ENCODE measurements at places on chromosomes 16 and 17.
A peak's percentile ranks its signal among the peaks of the same experiment; 100 is the strongest.

DNA sequence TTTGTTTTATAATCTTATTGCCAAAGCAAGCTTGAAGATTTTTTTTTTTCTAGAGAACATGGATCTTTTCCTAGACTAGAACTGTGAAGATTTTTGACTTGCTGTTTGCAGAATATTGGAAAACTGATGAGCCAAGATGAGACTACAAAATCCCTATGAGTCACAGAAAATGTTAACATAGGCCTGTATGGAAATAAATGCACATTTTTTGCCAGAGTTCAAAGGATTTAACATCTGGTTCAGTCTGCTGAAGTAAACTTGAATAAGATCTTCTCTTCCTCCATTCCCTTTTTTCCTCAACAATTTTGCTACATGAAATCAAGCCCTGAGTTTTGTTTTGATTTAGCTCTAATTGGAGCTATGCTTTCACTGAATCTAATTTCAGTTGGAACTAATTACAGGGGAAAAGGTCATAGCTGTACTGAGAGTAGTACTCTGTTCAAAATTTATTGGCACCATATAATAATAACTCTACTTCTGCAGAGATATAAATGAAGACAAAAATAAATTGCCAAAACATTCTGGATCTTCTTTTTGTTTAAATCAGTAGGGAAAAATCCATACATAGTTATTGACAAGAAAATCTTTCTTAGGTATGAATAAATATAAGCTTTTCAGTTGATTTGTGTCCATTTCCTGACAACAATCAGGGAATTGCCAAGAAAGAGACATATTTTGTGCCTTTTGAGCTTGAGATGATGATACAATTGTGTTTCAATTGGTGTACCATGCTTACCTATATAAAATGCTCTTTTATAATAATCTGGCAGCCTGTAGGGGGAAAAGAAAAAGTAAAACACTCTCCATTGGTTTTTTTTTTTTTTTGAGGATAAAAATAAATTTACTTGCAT lies 387.5 kb upstream of the GOT2 start:
- DNase-seq, result no peak

DNA sequence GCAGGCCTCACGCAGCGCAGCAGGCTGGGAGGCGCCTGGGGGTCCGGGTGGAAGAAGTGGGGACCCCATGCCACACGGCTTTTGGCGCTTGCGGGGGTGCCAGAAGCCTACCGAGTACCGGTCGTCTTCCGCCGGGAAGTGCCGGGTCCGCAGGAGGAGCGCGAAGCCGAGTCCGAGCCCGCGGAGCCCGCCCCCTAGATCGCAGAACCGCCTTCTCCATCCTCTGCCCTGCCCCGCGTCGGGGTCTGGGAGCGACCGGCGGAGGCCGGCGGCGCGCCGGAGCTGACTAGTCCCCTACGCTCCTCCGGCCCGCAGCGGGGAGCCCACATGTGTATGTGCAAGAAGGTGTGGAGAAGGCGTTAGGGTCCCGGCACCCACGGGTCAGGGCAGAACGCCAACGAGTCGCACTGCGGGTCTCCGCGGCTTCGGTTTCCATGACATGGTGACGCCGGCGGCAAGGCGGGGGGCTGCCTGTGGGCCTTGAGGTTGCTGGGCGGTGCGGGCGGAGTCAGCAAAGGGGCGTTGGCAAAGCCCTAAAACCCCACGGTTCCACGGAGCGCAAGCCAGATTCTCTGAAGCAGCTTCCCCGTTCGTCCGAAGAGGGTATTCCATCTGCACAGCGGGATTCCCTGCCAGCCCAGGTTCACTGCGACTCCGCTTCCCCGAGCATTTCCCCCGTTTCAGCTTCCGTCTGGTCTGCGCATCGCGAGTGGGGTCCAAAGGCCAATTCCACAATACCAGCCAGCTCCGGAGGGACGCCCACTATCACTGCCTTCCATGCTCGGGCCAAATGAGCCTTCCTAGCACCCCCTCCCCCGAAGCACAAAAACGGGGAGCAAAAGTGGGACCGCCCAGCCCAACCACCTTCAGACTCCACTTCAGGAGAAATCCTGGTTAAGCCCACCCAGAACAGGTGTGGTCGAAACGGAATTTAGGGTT lies 2.3 kb upstream of the LHX1 start:
- DNase-seq, result peak; percentile 30

GRCh38 chr17:76672270-76672851 lies 28.8 kb upstream of the ST6GALNAC1 start:
- DNase-seq, result no peak

DNA sequence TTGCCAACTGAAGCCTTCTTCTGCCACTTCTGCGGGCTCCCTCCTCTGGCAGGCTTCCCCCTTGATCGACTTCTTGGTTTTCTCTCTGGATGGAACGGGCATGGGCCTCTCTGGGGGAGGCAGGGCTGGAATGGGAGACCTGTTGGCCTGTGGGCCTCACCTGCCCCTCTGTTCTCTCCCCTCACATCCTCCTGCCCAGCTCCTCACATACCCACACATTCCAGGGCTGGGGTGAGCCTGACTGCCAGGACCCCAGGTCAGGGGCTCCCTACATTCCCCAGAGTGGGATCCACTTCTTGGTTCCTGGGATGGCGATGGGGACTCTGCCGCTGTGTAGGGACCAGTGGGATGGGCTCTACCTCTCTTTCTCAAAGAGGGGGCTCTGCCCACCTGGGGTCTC lies 6.5 kb upstream of the LASP1NB start:
- no peak for DNase-seq

DNA sequence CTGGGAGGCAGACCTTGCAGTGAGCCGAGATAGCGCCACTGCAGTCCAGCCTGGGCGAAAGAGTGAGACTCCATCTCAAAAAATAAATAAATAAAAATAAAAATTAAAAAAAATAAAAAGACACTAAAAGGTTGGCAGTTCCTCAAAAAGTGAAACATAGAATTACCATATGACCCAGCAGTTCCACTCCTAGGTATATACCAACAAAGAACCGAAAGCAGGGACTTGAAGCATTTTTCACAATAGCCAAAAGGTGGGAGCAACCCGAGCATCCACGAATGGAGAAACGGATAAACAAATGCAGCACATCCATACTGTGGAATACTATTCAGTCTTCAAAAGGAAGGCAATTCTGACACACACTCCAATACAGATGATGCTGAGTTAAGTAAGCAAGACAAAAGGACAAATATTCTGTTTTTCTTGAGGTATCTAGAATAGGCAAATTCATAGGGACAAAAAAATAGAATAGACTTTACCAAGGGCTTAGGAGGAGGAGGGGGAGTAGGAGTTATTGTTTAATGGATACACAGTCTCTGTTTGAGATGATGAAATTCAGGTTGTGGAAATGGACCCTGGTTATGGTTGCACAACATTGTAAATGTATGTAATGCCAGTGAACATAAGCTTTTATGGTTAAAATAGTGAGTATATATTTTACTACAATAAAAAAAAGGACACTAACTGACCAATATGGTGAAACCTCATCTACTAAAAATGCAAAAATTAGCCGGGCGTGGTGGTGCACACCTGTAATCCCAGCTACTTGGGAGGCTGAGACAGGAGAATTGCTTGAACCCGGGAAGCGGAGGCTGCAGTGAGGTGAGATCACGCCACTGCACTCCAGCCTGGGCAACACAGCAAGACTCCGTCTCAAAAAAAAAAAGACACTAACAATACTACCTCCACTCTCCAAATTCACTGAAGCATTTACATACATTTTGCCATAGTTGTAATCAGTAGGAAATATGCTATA lies 27.0 kb upstream of the SLC35B1 start:
- no peak for DNase-seq

GRCh38 chr17:61187038-61187437 lies 212.6 kb upstream of the TBX2 start:
- DNase-seq, result no peak

DNA sequence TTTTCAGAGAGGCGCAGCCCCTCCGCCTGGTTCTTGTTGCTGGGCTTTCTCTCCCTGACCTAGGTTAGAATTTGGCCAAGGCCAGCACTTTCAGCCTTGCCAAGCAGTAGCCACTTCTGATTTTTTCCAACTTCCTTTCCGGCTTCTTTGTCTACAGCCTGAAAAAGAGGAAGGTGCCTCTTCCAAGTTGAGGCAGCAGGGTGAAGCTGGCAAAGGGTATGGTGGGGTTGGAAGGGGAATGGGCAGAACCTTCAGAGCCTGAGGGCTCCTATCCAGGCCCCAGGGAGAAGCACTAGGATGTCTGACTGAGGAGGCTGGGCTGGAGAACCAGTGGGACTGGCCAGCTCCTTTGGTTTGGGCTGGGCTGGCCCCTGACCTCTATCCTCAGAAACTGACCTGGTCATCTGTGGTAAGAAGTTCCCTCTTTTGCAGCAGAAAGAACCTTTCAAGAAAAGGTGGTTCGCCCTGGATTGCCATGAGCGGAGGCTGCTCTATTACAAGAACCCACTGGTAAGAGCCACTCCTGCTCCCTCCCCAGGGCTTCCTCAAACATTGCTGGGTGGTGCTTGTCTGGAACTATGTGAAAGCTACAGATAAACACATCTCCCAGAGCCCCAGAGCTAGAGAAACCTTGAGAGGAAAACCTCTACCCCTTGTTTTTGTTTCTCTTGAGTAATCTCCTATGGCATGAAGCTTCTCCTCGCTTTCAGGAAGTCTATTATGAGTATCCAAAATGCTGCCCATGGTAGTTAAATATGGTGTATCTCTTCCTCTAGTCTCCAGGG lies 16.6 kb upstream of the RNF135 start:
- no peak for DNase-seq

DNA sequence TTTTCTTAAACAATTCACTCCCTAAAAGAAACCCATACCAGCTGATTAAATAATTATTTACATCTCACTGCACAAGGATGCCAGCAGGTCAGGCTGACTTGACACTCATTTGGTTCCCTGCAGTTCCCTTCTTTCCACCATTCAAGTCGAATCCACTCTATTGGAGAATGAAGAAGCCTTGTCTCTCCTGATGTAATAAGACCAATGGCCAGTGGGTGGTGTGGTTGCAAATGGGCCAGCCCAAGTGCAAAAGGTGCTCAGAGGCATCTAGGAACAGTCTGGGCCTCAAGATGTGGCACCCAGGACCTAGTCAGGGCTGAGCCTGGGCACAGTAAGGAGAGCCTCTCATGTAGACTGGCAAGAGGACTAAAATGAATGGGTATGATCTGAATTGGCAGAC lies 9.3 kb downstream of the C16orf78 start:
- DNase-seq, result no peak

GRCh38 chr17:49576088-49576916 lies 631 bp downstream of the NXPH3 start:
- no peak for DNase-seq

GRCh38 chr16:19524616-19525384 lies 1.1 kb downstream of the CCP110 start:
- no peak for DNase-seq

GRCh38 chr17:60301649-60302048 lies 90.3 kb downstream of the USP32 start:
- DNase-seq, result no peak

- DNase-seq, result no peak
Measured at GRCh38 chr17:57559226-57559625, 185.9 kb downstream of the CCDC182 start.

GRCh38 chr17:37373530-37374159 lies 2.1 kb upstream of the C17orf78 start:
- DNase-seq, result peak; percentile 65

DNA sequence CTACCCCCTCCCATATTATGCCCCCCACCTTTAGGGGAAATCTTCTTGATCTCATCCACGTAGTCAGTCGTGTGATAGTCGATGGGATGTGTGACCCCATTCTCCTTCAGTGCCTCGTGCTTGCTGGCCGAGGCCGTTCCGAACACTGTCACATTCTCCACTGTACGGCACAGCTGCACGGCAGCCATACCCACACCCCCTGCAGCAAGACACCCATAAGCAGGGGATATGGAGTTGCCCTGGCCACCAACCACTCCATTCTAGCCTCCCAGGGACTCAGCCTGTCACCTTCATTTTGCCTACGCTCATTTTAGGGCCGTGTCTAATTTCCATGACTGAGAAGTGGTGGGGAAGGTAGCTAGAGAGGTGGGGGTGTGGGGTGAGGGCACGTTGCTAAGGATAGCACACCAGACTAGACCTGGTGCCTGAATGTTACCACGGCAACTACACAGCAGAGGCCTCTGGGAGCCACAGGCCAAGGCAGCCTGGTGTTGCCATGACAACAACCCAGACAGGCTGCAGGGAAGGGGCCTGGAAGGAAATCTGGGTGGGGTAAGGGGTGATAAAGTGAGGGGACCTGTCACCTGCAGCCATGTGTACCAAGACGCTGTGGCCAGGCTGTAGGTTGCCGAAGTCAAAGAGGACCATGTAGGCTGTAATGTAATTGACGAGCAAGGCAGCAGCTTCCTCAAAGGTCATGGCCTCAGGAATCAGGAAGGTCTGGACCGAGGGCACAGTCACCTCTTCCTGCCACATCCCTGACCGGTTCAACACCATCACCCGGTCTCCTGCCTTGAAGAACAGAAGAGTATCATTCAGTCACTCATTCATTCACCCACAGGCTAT lies 4.0 kb downstream of the VAT1 start:
- no peak for DNase-seq

GRCh38 chr17:1521086-1521640 lies 4.8 kb upstream of the INPP5K start:
- no peak for DNase-seq

DNA sequence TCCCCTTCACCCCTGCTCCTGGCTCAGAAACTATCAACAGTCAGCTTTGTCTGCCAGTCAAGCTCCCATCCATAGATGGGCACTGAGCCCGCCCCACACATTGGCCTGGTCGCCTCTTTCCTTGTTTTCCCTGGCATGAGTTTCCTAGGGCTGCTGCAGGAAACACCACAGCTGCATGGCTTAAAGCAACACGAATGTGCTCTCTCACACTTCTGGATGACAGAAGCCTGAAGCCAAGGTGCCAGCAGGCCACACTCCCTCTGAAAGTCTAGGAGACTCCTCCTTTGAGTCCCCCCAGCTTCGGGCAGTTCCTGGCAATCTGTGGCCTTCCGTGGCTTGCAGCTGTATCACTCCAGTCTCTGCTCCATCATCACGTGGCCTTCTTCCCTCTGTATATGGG lies 69.9 kb downstream of the TBC1D16 start:
- DNase-seq, result no peak

GRCh38 chr16:69424935-69425784 lies 741 bp downstream of the CYB5B start:
- DNase-seq, result no peak

GRCh38 chr16:20969386-20969785 lies 68.8 kb downstream of the LYRM1 start:
- no peak for DNase-seq

DNA sequence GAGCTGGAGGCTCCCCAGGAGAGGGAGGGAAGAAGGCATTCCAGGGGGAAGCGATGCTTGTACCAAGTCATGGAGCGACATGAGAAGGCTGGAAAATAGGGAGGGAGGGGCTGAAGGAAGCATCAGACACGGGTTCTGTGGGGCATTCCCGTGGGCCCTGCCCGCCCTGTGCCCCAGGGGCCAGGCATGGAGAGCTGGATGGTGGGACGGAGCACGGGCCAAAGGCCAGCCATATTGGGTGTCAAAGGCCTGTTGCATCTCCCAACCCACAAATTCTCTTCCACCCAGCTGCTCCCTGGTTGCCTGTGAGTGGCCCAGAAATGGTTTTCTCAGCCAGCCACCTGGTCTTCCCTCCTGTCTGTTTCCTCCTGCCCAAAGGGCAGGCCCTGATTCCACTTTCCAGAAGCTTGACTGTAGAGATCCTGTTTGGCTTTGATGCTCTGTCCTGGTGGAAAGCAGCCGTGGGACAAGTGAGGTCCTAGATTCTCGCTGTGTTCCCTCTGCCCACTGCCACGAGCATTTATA lies 3.2 kb downstream of the CDR2L start:
- no peak for DNase-seq
